ENCODE measurements at places on chromosomes 5 and 9.

DNA sequence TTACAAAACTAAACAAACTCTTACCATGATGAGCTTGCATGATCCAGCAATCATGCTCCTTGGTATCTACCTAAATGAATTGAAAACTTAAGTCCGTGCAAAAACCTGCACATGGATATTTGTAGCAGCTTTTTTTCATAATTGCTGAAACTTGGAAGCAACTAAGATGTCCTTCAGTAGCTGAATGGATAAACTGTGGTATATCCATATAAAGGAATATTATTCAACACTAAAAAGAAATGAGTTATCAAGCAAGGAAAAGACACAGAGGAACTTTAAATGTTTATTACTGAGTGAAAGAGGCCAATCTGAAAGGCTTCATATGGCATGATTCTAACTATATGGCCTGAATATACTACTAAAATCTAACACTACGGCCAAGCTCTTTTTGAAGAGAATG lies 139.1 kb upstream of the ZNF608 start:
- no peak for DNase-seq

DNA sequence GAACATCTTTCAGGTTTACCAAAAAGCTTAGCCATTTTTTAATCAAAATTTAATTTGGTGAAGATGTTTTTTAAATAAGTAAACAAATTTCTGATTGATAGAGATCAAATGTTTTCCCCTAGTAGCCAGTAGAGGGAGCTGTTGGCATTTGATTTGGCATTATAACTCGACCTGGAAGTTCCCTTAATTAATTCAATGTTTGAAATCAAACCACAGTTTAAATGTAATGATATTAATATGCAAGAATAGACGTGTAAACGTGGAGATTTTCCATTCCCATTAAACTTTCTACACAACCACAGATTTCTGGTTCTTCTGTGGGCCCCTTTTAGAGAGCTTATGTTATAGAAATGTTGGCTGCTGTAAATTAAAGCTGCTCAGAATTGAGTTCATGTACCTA lies 148.1 kb upstream of the MPDZ start:
- DNase-seq, result no peak

DNA sequence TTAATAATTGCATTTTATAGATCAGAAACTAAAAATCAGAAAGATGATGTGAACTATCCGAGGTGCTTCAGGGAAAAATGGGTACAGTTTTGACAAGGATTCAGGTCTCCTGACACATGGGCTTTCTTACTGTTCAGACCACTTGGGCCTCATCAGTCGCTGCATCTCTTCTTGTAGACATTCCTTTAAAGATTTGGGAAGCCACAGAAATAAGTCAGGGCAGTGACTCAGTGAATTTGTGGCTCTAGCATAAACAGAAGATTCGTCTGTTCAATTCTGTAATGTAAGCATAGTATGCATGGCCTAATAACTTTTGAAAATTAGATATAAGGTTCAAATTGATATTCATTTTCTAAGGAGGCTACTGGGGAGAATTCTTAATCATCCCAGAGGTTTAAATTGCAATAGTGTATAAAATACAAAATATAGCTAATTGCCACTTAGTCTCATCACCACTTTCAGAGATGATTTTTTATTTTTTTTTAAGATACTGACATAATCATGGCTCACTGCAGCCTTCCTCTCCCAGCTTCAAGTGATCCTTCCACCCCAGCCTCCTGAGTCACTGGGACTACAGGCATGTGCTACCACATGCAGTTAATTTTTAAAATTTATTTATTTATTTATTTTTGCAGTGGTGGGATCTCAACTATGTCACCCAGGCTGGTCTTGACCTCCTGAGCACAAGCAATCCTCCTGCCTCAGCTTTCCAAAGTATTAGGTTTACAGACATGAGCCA lies 48.9 kb downstream of the RASEF start:
- no peak for DNase-seq

DNA sequence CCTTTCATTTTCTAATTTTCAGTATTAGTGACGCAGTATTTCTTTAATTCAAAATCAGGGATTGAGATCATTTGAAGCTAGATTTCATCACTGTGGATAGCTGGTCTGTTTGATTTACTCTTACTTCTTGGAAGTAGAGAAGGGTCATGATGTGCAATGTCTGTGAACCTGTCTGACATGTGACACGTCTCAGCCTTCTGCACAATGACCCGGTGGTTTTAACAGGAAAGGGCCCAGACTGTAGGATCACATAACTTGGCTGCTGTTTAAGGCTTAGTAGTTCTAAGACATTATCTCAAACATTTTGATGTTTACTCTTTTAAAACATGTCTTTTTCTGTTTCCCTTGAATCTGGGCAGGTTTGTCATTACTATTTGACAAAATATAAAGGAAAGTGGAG lies 823.3 kb upstream of the NUDT12 start:
- DNase-seq, result no peak

DNA sequence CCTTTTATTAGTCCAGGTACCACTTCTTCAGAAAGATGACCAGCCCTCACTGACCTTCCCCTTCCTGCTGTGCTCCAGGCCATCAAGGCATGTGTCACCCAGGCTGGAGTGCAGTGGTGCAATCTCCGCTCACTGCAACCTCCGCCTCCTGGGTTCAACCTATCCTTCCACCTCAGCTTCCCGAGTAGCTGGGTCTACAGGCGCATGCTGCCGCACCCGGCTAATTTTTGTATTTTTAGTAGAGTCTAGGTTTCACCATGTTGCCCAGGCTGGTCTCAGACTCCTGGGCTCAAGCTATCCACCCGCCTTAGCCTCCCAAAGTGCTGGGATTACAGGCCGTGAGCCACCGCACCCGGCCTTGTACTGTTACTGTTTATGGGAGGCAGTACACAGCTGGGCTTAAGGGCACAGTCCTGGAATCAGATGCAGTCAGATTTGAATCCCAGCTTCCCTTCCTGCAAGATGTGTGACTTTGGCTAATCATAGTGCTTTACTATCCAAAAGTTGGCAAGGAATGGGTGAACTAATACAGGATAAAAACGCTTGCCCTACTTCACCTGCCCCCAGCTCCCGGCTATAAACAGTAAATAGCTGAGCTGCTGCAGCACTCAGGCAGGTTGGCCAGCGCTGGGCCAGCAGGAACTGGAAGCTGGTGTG lies 483 bp upstream of the EIF4EBP3 start:
- DNase-seq, result no peak

DNA sequence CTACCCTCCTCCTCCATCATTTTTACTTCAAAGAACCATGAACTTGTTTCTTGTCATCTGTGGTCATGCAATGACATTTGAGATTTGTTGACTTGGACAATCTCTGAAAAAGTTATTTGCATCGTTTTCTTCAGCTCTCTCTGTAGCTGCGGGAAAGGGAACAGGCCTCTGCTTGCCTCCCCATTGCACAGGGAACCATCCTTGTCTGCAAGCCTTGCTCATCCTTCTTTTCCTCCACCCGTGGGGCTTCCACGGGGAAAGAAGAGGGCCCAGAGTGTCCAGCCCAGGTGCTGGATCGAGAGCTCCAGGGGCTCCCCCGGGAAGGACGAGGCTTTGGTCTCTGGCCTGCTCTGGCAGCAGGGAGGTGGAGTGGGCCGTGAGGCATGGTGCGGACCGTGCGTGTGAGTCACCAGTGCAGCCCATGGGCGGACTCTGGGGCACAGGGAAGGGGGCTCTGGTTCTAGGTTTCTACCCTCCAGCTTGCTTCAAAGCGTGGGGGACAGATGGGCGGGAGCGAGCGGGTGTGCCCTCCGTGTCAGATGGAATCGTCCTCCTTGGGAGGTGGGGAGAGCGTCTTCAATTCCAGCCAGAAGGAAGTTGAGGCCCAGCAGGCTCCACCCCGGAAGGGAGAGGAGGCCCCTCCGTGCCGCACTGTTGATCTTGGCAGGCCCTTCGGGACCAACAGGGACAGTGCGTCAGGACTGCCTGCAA lies 6.0 kb upstream of the IRX4 start:
- DNase-seq, result no peak

DNA sequence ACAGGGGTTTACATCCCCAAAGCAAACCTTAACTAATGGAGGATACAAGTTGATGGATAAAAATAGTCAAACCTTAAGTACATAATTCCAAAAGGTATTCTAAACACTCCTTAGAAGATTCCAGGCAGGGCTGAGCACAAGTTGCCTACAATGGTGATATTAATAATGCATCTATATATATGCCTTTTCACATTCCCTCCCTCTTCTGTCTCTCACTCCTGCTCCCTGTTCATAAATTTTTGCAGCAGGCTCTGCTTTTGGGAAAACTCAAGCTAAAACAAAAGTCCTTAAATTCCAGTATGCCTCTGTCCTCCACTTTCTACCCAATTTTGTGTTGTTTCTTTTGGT lies 139.4 kb upstream of the CDKN2B start:
- no peak for DNase-seq

DNA sequence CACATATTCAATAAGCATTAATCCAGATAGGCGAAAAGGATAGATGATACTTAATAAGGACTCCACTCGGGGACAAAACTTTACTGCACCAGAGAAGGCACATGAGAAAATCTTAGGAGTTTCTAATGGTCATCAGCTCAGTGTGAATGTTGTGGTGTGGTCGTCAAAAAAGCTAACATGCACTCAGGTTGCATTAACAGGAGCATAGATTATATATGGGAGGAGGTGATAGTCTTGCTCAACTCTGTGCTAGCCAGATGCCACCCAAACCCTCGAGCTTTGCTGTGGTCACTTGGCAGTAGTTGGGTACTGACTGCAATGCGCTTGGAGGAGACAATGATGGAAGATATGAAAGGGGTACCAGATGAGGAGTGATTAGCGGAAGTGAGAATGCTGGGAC lies 8.6 kb upstream of the COL27A1 start:
- no peak for DNase-seq

GRCh38 chr9:1952001-1952400 lies 63.1 kb upstream of the SMARCA2 start:
- no peak for DNase-seq

- DNase-seq, result no peak
Observed at GRCh38 chr9:93599571-93600403, 23.4 kb downstream of the PHF2 start.

- DNase-seq, result no peak
Observed at GRCh38 chr5:88930335-88930734, 47.4 kb upstream of the MEF2C start.

- no peak for DNase-seq
Observed at GRCh38 chr5:22053195-22053594, 799.9 kb downstream of the CDH12 start.

DNA sequence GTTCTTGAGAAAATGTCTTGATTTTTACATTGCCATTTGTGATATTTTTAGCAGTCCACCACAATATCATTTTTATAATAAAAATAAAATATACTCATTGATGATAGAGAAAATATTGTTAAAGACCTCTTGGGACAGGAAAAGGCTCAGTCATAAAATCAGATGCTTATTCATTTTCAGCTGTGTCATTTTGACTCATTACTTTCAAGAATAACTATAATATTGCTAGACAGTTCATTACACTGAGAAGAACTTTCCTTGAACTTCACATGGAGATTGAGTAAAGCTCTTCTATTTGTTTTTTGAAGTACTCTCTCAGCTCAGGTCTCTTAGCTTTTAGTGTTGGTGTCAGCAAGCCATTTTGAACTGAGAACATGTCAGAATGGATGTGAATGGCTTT lies 8.5 kb upstream of the MEIKIN start:
- DNase-seq, result no peak

- no peak for DNase-seq
Observed at GRCh38 chr5:1246711-1247431, 21.7 kb downstream of the SLC6A18 start.

- no peak for DNase-seq
Observed at GRCh38 chr5:59097116-59097515, 514.2 kb downstream of the RAB3C start.

GRCh38 chr9:126325821-126326220 lies 808 bp upstream of the MVB12B start:
- no peak for DNase-seq

All from stimulated activated CD8-positive, alpha-beta memory T cell treated with anti-CD3 and anti-CD28 coated beads, Interleukin-7, amount 100 ng/mL, for 1 hour (primary cell).